ENCODE measurements at places on chromosomes 13 and 19.

GRCh38 chr13:101474419-101474957 lies 22.0 kb downstream of the ITGBL1 start:
- DNase-seq, result no peak

DNA sequence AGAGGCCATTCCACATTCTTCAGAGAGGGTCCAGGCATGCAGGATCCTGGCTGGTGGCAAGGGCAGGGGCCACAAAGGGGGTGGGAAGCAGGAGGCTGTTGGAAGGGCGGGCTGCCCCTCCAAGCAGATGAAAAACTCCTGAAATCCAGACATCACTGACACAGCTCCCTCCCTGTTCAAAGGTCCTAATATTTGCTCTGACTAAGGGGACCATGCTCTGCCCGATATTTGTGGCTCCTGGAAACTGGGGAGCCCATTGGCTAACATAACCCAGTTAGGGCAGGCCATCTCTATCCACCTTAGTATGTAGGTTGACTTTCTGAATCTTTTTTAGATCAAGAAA lies 3.3 kb upstream of the CDX2 start:
- no peak for DNase-seq

DNA sequence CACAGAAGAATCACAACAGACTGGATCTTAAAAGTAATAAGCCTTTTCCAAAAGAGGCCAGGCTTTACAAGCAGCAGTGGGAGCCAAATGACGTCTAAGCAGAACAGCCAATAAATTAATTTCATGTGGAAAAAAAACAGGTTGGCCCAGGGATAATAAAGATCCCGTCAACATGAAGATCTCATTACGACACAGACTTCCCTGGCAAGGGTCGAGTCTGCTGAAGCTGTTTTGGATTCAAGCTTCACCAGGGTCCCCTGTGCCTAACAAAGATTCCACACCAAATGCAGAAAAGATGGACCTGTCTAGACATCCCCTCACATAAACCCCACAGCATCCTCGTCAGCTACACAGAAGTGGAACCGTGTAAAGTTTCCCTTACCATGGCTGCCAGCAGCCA lies 215.1 kb upstream of the ZNF507 start:
- DNase-seq, result no peak

DNA sequence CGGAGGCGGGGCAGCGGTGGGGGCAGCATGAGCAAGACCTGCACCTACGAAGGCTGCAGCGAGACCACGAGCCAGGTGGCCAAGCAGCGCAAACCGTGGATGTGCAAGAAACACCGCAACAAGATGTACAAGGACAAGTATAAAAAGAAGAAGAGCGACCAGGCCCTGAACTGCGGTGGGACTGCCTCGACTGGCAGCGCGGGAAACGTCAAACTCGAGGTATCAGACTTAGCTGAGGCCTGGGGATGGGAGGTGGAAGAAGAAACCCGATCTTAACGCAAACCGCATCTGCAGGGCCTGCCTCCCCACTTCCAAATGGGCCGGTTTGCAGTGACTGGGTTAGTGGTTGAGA lies 693 bp downstream of the RFXAP start:
- DNase-seq, result peak; percentile 31

GRCh38 chr13:114076329-114077090 lies 55.9 kb downstream of the RASA3 start:
- no peak for DNase-seq

DNA sequence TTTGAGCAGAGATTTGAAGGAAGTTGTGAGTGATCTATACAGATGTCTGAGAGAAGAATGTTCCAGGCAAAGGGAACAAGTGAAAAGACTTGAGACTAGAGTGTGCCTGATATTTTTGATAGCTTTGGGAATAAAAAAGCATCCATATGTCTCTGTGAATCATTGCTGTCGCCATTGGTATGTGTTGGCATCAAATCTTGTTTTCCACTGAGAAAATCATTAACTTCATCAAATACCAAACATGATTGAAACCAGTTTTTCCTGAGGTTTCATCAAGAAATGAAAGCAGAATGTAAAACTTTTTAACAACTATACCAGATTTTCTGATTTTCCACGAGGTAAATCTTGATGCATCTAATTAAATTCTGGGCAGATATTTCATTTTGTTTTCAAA lies 862.6 kb downstream of the DIAPH3 start:
- DNase-seq, result no peak

DNA sequence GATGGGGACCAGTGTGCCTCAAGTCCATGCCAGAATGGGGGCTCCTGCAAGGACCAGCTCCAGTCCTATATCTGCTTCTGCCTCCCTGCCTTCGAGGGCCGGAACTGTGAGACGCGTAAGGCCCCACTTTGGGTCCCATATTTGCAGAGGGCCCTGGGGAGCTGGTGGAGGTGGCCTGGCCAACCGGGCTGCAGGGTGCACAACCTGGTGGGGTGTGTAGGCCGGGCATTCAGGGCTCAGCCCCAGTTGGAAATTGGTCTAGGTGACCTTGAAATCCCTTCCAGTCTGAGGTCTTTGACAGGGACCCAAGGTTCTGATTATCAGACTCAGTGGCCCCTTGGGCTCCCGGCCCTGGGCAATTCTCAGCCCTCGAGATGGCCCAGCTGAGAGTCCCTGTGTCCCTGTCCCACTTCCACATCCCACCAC lies 8.3 kb downstream of the F7 start:
- no peak for DNase-seq

DNA sequence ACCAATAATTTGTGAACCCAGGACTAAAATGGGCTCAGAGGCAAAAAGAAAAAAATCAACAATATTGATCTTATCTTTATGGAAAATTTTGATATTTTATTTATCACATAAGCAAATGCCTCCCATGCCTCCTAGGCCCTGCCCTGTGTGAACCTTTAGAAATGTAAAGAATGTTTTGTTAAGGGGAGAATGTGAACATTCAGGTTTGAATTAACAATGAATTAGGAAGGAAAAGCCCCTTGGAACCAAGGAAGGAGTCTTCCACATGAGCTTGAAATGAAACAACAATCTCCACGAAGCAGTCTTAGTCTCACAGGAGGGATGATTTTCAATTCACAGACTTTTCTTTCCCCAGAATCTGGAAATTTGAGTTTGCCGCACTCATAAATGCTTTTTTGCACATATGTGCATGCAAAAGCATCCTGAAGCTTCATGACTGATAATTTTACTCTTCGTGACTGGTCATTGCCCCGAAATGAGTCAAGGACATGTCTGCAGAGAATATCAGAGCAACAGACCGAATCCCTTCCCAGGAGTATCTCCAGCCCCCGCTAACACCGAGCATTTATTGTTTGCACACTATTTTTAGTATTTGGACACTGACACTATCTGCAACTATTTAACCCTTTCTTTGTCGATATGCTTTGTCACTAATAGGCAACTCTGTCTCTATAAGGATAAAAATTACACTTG lies 135.2 kb downstream of the DCT start:
- DNase-seq, result no peak

DNA sequence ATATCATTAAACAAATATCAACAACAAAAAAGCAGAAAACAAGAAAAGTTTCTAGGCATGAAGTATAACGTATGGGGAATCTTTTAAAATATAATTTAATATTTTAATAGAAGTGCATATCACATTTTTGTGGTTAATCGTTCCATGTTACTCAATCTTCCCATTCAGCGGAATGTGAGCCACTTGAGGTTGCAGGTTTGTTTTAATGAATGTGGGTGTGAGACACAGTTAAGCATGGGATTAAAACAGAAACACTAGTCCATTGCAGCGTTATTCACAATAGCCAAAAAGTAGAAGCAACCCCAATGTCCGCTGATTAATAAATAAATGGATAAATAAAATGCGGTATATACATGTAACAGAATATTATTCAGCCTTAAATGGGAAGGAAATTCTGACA lies 146.0 kb downstream of the NDFIP2 start:
- no peak for DNase-seq

GRCh38 chr13:97319113-97319720 lies 97.1 kb downstream of the MBNL2 start:
- no peak for DNase-seq

DNA sequence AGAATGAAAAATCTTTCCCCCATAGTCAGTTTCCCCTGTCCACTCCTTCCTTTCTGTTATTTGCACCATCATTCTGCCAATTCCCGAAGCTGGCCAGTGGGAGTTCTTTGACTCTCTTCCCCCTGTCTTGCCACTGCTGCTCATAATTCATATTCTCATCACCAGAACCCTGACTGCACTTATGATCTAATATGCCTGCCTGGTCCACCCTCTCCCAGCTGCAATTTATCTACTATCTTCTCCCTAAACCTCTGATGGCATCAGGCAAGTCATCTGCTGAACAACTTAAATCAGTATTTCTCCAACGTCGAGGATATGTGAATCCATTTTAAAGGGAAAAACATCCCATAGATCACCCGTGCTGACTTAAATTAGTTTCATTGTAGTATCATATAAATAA lies 458.0 kb upstream of the GPC6 start:
- no peak for DNase-seq

- no peak for DNase-seq
Measured at GRCh38 chr13:88369866-88370265, 698.7 kb downstream of the SLITRK5 start.
